Fibroblast of the conjunctiva (primary cell): ENCODE measurements at places on chromosomes 4 and X.
A peak's percentile ranks its signal among the peaks of the same experiment; 100 is the strongest.

GRCh38 chrX:144717682-144718081 lies 529.6 kb upstream of the SPANXN1 start:
- DNase-seq, result no peak

- no peak for DNase-seq
Observed at GRCh38 chr4:123077330-123077729, 154.9 kb upstream of the NUDT6 start.

DNA sequence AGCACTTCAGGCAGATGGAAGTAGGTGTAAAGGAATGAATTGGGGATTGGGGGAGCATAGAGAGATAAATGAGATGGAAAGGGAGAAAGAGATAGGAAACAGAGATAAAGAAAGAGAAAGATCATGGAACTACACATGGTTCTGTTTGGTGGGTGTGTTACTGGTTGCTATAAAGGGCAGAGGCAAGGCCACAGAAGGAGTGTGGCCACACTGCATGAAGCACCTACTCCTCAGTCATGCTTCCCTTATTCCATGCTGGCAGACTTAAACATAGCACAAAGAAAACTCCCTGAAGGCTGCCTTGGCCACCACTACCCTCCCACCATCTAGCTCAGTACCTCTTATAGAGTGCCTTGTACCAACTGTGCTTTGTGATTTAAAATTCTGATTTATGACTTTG lies 56.9 kb downstream of the OPHN1 start:
- DNase-seq, result no peak

DNA sequence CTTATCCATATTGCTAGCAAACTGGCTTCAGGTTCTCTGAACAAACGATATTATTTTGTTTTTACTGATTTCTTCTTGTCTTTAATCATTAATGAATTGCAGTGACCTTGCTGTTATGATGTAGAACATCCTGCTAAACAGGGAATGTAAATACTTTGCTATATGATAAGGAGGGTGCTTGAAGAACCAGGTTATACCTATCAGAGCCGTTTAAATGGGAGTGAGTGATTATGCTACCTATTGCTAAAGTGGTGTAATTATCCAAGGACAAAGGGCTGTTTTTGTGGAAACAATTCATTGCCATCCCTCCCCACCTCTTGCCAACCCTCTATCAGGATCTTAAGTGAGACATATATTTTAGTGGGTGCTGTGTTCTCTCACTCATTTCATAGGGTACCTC lies 788.9 kb downstream of the RPA4 start:
- no peak for DNase-seq

DNA sequence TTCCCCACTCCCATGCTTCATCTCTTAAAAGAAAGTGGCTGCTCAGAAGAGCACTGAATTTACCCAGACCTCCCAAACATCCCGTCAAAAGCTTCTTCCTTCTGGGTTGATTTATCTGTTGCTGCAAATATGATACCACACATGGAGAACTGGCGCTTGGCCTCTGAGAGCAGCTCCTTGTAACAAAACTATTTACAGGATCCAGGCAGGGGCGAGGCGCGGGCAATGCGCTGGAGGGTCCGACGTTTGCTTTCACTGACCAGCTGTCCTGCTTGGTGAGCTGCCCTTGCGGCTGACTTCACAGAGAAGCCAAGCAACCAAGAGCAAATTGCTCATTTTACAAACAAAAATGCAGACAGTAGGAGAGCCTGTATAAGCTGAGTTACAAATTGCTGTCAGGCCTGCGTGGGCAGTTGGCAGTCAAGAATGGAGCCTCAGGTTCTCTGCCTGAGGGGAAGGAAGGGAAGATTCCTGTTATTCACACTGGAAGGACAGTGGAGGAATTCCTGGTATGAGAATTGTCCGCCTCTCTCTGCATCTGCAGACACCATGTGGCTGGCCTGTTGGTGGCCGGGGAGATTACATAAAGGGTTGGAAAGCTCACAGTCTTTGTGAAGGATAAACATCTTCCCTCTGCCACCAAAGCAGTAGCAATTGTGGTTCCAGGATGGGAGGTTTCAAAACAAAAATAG lies 192.2 kb upstream of the LEF1 start:
- DNase-seq, result no peak

GRCh38 chr4:184019667-184020623 lies 114.8 kb downstream of the STOX2 start:
- DNase-seq, result no peak

- DNase-seq, result no peak
Observed at GRCh38 chrX:24963823-24964222, 51.9 kb downstream of the ARX start.

DNA sequence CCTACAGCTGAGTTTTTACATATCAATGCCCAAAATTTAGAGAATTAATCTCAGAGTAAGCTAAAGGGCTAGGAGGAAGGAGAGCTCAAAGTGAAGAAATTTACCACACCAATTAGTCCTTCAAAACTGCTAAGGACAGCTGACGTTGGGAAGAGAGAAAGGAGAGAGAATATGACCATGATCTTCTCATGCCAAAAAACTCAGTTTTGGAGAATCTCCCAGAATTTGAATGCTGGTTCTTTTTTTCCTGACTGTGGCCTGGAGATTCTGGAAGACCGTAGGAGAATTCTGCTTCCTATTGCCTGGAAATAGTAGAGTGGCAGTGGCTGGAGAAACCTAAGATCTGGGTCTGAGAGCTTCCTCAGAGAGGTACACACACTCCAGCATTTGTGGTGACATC lies 834.4 kb upstream of the SLIT2 start:
- no peak for DNase-seq

DNA sequence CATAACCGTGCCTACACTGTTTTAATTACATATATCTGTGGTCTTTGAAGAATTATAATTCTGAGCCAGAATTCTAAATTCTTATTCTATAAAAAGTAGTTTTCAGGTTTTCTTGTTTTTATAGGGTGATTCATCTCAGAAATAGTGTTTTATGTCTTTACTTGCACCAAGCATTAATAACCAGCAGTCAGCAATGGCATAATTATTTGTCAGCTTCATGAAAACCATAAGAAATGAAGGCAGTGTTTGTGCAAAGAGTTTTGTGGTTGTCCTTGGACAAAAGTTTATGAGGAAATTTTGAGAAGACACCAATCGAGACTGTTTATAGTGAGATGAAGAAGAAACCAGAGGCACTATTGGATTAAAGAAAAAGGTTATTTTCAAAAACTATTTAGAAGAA lies 37.2 kb downstream of the EDNRA start:
- no peak for DNase-seq

- DNase-seq, result no peak
Observed at GRCh38 chr4:185782523-185782922, 29.5 kb downstream of the SORBS2 start.

GRCh38 chrX:80098038-80098437 lies 83.5 kb downstream of the TBX22 start:
- no peak for DNase-seq

- DNase-seq, result no peak
Observed at GRCh38 chr4:119679251-119679650, 50.6 kb upstream of the PDE5A start.

DNA sequence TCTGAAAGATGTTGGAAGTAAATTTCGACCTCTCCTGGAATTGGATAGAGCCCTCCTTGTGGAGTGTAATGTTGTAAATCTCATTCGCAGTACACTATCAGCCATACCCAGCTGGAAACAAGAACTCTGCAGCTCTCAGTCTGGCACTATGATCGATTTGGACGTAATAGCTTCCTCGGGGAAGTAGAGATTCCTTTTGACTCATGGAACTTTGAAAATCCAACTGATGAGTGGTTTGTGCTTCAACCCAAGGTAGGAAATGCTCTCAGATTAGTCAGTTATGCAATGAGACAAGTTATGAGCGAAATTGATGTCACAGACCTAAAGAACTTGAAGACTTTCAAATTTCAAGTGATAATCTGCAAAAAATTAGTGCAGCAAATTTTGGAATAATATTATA lies 103.9 kb downstream of the SYTL5 start:
- DNase-seq, result no peak

DNA sequence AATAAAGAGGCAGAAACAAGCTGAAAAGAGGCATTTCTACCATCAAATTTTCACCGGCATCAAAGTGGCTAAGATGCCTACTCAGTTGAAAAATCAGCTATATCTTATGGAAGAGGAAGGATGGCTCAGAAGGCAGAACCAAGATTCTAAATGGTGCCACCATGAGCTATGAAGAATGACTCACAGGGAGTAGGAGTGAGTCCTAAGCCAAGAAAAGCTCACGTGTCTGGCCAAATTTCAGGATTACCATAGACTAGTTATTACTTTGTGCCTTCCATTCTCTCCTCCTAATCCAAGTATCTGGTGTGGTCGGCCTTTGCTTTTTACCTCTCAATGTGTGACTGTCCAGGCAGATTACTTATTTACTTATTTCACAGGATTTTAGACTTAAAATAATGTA lies 54.8 kb downstream of the BMP3 start:
- DNase-seq, result no peak

GRCh38 chr4:74873545-74874301 lies 59.2 kb upstream of the PARM1 start:
- DNase-seq, result peak; percentile 9

DNA sequence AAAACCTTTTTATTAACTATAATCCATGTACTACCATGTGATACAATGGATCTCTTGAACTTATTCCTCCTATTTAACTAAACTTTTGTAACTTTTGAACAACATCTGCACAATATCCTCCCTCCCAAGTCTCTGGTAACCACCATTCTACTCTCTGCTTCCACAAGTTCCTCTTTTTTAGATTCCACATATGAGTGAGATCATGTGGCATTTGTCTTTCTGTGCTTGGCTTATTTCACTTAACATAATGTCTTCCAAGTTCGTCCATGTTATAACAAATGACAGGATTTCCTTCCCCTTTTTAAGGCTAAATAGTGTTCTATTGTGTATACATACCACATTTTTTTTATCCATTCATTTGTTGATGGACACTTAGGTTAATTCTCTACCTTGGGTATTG lies 28.1 kb downstream of the DCAF8L1 start:
- DNase-seq, result no peak

DNA sequence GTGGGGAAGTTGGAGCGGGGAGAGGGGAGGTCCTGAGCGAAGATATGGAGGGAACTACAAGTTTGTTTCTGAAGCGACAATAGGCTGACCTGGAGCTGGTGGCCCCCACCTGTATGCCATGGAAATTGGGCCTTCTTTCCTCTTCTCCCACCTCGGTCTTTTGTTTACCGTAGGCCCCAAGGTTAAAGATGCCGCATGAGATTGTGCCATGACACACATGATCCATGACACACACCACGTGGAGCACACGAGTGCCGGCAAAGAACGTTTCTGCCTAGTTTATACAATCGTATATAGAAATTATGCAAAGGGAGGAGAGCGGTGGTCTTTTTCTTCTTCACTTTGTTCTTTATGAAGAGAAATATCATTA lies 408 bp downstream of the TMEM33 start:
- no peak for DNase-seq

DNA sequence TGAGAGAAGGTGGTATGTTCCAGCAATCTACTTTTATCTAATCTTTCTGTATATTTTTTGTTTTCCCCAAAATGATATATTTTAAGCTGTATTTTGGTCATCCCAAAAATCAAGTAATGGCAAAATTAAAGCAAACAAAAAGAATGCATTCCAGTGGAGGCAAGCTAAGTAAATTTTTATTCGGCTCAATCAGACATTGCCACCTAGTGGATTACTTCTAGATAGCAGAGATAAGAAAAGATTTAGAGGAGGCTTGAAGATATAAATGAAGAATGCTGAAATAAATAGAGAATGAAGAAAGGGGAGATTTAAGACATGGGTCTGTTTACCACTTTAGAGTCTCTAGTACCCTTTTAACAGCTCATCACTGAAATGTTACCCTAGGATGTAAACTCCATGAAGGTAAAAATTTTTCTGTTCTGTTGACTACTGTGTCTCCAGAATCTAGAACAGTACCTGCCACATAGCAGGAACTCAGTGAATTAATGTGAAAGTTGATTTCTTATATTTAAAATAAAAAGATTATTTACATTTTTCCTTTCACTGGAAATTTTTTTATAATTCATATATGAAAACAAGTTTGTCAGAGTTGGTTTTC lies 110.9 kb upstream of the ANK2 start:
- DNase-seq, result peak; percentile 39

DNA sequence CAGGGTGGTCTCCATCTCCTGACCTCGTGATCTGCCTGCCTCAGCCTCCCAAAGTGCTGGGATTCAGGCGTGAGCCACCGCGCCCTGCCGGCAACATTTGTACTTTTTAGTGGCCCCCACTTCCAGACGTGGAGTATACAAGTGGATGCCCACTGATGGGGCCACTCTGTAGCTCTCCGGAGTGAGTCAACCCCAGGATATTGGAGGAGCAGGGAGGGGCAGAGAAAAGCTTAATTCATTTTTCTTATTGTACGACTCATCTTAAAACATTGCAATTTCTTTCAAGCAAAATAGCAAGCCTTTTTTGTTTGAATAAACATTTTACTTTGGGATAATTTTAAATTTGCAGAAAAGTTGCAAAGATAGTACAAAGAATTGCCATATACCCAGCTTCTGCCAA lies 34.6 kb downstream of the FAM9C start:
- no peak for DNase-seq
